ENCODE measurements at places on chromosomes 5 and 9.
A peak's percentile ranks its signal among the peaks of the same experiment; 100 is the strongest.

DNA sequence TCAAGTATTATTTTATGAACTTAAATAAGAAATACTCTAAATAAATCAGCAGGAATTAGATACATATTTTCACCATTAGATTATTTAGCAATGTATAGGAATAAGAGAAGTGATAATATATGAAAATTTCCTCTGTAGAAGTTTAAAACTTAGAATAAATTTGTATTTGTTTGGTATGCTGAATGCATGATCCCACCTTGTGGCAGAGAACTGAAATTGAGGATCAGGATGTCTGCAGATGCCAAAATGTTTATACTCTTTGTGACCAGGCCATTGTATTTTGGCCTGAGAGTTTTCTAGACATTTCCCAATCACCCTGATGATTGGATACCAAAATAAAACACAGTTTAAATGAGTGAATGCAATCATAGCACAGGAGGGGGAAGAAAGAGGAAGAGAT is 6.3 kb downstream of the TYRP1 start:
- peak; percentile 25 for DNase-seq

- DNase-seq = peak; percentile 49
Observed at GRCh38 chr5:124614836-124615385, 131.5 kb downstream of the ZNF608 start.

DNA sequence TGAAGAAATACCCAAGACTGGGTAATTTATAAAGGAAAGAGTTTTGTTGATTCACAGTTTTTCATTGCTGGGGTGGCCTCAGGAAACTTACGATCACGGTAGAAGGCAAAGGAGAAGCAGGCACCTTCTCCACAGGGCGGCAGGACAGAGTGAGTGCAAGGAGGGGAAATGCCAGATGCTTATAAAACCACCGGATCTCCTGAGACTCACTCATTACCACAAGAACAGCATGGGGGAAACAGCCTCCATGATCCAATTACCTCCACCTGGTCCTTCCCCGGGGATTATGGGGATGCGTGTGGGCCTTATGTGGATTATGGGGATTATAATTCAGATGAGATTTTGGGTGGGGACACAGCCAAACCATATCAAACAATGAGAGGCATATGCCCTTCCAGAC is 18.5 kb upstream of the RORB start:
- no peak for DNase-seq

DNA sequence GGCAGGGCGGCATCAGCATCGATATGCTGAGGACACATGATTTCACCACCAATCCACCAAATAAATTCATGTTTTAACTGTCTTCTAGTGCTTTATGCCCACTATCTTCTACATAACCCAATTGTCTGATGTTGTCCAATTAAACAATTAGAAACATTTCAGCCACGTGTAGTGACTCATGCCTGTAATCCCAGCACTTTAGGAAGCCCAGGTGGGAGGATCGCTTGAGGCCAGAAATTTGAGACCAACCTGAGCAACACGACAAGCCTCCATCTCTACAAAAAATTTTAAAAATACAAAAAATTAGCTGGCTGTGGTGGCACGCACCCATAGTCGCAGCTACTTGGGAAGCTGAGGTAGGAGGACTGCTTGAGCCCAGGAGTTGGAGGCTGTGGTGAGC is 128.1 kb downstream of the MYO10 start:
- DNase-seq = no peak

DNA sequence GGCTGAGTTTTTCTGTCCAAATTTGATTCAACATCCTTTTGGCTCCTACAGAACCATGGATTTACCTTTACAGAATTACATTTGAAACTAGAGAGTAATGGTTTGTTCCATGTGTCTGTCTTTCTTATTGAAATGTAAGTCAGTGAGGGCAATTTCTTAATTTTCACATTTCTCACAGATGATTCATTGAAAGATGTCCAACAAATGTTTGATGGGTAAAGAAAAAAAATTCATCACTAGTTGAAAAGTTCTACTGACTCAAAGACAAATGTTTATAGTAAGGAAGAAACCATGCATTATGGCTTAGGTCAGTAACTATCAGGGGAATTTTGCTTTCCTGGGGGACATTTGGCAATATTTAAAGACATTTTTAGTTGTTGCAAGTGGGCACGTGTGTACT is 131.6 kb upstream of the TRPM3 start:
- no peak for DNase-seq

DNA sequence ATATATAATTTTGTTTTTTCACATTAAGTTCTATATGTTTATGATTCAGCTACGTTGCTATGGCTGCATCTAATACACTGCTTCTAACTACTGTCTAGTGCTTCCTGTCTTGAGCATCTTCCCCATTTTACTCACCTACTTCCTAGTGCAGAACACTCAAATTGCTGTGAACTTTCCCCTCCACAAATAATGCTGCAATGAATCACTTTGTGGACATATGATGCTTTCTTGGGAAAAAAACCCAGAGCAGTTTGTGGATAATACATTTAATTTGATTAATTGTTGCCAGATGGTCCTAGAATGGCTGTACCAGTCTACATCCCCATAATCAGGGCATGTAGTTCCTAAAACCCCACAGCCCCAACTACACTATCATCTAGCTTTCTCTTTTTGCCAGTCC is 18.5 kb downstream of the CD180 start:
- DNase-seq = no peak

GRCh38 chr5:324736-325612 is 3.5 kb downstream of the AHRR start:
- DNase-seq = no peak

DNA sequence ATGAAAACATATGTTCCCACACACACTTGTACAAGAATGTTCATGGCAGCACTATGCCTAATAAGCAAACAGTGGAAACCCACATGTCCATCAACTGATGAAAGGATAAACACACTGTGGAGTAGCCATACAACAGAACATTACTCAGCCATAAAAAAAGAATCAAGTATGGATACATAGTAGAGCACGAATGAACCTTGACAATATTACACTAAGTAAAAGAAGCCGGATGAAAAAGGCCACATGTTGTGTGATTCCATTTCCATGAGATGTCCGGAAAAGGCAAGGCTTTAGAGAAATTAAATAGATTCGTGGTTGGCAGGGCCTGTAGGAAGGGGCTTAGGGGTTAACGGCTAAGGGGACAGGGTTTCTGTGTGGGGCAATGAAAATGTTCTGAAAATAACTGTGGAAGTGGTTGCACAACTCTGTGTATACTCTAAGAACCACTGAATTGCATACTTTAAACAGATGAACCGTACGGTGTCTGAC is 51.4 kb downstream of the COL23A1 start:
- no peak for DNase-seq

DNA sequence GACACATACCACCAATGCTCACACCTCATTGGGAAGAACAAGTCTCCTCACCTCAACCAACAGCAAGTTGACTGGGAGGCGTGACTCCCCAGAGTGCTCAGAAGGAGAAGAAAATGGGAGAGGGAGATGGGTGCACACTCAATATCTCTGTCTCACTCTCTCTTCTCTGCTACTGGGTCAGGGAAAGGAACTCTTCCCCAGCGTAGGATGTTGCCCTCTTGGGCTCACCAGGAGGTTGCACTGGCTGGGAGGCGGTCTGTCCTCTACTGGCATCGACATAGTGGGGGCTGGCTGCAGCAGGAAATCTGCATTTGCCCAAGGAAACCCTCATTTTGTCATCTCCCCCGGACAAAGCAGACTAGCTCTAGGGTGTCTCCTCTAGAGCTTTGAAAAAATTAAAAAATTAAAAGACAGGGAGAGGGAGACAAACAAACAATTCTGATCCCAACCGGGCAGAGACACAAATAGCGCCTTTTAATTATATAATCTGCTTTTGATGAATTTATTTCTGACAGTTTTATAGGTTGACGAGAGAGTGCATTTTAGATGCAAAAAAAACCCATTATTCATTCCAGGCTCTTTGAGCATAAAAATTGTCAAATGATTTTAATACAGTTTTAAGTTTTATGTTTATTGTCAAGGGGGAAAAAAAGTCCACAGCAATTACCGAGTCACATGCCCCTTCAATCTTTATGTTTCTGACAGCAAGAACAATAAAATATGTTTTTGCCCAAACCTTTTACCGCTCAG is 179.3 kb upstream of the MVB12B start:
- DNase-seq = no peak

- peak; percentile 59 for DNase-seq
Observed at GRCh38 chr5:156221816-156222215, 105.1 kb upstream of the SGCD start.

DNA sequence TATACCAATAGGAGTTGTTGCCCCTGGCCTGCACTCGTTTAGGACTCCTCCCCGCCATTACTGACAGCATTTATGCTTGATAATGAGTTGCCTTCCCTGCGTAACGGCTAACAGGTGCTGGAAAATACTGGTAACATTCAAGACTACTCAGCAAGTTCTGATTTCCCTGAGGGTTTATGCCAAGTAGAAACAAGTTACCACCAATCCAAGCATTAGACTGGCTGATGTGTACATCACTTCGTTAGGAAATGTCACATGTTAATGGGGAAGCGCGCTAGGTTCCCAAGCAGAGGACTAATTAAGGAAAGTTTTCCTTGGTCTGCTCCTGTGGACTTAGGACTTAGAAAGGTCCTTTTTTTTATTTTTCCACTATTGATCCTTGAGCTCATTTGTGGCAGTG is 302.1 kb downstream of the EFNA5 start:
- DNase-seq = no peak

GRCh38 chr9:36037549-36038122 is 923 bp downstream of the RECK start:
- peak; percentile 59 for DNase-seq

DNA sequence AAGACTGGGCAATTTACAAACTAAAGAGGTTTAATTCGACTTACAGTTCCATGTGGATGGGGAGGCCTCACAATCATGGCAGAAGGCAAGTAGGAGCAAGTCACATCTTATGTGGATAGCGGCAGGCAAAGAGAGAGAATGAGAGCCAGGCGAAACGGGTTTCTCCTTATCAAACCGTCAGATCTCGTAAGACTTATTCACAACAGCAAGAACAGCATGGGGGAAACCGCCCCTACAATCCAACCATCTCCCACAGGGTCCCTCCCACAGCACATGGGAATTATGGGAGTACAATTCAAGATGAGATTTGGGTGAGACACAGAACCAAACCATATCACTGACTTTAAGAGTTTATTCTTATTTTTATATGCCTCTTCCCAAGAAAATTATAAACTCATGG is 60.3 kb downstream of the RFK start:
- DNase-seq = no peak

- DNase-seq = no peak
Observed at GRCh38 chr9:136036050-136036449, 59.0 kb downstream of the NACC2 start.

- DNase-seq = no peak
Observed at GRCh38 chr9:4879115-4879558, 86.4 kb downstream of the RCL1 start.

DNA sequence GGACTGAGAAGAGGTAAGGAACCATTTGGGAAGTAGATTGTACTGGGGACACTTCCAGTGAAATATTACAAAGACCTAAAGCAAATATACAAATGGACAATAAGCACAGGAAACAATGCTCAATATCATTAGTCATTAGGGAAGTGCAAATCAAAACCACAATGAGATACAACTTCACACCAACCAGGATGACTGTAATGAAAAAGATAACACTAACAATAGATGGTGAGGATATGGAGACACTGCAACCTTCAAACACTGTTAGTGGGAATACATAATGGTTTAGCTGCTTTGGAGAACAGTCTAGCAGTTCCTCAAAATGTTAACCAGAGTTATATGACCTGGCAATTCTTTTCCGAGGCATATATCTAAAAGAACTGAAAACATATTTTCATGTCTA is 149.7 kb downstream of the TRPM3 start:
- DNase-seq = no peak

- DNase-seq = peak; percentile 59
Observed at GRCh38 chr9:113879911-113880310, 3.8 kb downstream of the ZNF618 start.

GRCh38 chr5:168749391-168750100 is 170.4 kb upstream of the PANK3 start:
- no peak for DNase-seq

- DNase-seq = no peak
Observed at GRCh38 chr5:134113363-134113889, 1.1 kb upstream of the TCF7 start.

GRCh38 chr5:14726066-14726838 is 61.7 kb downstream of the OTULIN start:
- DNase-seq = no peak

DNA sequence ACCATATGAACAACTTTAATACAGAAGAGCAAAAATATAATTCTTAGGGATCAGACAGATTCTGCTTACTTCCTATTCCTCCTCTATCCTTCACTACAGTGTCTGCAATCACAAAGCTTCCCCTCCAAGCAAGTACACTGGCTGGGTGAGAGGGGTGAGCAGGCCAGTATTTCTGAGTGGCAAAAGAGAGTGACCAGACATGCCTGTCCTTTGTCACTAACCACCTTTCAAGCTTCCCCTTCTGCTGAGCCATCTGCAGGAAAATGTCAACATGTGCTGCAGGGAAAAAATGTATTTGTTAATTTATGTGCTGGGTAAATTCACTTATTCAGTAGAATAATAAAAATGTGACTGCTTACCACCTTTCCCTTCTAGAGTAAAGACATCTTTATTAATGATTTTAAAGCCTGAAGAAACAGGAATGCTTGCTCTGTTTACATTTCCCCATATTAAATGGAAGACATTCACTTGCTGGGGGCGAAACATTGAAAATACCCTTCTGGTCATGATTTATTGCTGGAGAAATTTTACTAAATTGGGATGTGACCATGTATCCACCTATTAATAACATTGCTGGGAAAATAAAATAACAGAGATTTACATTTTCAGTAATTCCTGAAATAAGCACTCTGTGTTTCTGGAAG is 84.9 kb downstream of the SPOCK1 start:
- no peak for DNase-seq

DNA sequence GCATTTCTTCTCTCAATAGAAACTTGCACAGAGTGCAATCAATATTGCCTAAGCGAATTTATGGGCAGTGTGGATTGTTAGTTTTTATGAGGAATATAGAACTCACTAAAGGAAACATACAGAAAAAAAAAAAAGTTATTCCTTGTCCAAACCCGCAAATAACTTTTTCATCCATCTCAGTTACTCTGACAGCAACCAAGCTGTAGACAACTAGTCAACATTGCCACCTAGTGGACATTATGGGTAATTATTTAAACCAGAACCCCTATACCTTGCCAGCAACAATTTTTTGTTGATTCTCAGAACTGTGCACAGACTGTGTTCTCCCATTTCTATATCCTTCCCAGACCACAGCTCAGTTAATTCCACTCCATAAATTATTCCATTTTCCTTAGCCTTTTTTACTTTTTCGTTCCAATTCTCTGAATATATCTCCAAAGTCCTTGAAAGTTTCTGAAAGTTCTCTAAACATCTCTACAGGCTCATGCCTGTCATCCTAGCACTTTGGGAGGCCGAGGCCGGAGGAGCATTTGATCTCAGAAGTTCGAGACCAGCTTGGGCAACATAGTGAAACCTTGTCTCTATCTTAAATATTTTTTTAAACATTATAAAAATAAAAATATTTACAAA is 2.6 kb upstream of the AFAP1L1 start:
- DNase-seq = peak; percentile 37

GRCh38 chr5:181121675-181122561 is 9.1 kb downstream of the OR2V1 start:
- peak; percentile 27 for DNase-seq

- DNase-seq = no peak
Observed at GRCh38 chr5:173473288-173473687, 143.2 kb downstream of the BOD1 start.
